CD4-positive, CD25-positive, alpha-beta regulatory T cell (primary cell): ENCODE measurements at places on chromosomes 12 and 14.

DNA sequence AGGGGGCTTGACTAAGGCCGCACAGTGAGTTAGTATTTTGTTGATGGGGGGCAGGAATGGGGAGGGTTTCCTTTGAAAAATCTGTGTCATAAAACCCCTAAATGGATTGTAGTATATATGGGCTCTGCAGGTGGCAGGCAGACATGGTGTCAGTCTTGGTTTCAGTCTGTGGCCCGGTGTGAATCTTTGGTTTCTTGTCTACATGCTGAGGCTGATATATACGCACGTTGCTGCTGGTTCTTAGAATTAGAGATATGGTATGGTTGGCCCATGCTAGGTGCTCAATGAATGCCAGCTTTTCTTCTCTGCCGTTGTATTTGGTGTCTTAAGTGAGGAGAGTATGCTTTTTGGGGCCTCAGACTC, 73.1 kb downstream of the TSPAN9 start:
- no peak for DNase-seq

- no peak for DNase-seq
Measured at GRCh38 chr14:63897721-63898163, 44.9 kb downstream of the SYNE2 start.

GRCh38 chr14:24312736-24313507, 1.6 kb downstream of the LTB4R start:
- DNase-seq = peak; percentile 70

GRCh38 chr14:88130057-88130432, 125.1 kb downstream of the GPR65 start:
- peak; percentile 6 for DNase-seq

DNA sequence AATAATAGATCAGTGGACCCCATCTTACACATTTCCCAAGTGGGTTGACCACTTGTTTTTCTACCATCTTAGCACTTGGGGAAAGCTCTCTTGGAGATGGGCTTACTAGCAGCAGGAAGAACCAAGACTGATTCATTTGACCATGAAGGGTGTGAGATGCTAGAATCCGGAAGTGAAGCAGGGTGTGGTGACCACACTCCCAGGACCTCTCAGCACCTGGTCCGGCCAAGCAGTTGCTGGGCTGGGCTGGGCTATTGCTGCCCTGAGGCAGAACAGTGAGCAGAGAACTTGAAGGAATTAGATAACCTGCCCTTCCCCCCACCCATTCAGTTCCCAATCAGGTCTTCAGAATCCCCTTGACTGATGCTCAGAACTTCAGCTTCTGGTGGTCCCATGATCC, 24.4 kb downstream of the ADCY6 start:
- DNase-seq = no peak

DNA sequence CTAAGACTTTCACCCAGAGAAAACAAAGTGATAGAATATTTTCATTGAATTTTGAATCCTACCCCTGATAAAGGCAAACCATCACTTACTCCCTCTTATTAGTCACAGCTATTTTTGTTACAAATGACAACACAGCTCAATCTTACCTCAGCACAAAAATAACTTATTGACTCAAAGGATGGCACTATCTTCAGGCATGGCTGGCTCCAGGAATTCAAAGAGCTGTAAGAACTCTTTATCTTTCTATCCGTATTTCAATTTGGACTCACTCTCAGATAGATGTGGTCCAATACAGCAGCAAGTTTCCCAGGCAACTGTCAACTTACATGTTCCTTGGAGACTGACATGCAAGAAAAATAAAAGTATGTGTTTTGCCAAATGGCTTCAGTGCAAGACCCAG, 709.4 kb upstream of the MDGA2 start:
- DNase-seq = no peak

- no peak for DNase-seq
Measured at GRCh38 chr12:95253386-95253785, 35.8 kb downstream of the VEZT start.

- no peak for DNase-seq
Measured at GRCh38 chr14:80425686-80426085, 214.4 kb upstream of the DIO2 start.

GRCh38 chr12:47574252-47575021, 131.4 kb downstream of the RPAP3 start:
- DNase-seq = peak; percentile 24

- DNase-seq = no peak
Measured at GRCh38 chr12:131282292-131283080, 328.8 kb downstream of the ADGRD1 start.

- DNase-seq = no peak
Measured at GRCh38 chr14:20278414-20278813, 27.3 kb downstream of the TTC5 start.

DNA sequence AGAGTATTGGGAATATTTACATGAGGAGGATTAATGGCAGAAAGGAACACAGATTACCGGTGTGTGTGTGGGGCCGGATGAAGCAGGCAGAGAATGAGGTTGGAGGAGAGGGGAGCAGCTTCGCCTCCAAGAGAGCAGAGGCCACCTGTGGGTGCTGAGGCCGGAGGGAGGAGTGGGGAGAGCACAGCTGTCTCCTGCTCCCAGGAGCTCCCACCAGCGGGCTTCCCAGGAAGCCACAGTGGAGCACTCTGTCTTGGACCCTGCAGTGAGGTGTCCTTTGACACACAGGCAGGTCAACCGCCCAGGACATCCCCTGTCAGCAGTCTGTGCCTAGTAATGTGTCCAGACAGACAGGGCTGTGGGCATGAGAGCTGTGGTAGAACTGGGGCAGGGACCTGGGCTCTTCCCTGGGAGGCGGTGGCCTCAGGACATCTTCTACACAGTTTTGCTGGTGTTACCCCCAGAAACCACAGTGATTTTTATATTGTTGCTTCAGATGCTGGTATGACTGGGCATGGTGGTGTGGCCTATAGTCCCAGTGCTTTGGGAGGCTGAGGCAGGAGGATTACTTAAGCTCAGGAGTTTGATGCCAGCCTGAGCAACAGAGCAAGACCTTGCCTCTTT, 18.5 kb upstream of the AMN start:
- no peak for DNase-seq

DNA sequence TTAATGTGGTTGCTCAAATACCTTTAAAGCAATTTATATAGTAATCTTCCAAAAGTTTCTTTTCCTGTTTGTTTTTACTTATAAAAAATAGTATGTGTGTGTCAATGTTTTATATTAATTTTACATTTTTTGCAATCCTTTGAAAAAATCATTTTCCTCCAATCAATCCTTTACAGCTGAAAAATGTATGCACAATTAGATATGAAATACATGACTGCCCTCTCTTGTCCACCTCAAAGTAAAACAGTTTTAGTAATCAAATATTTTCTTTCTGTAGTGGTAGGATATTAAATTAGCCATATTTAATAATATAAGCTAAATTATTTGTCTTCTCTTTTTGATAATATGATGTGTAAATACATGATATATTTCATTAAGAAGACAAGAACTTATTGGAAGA, 269.9 kb downstream of the ADAMTS20 start:
- no peak for DNase-seq

- DNase-seq = no peak
Measured at GRCh38 chr14:60713513-60713912, 10.6 kb downstream of the SIX4 start.

- no peak for DNase-seq
Measured at GRCh38 chr12:67431411-67432020, 162.4 kb downstream of the CAND1 start.

- DNase-seq = no peak
Measured at GRCh38 chr12:62934239-62934798, 631 bp downstream of the PPM1H start.

DNA sequence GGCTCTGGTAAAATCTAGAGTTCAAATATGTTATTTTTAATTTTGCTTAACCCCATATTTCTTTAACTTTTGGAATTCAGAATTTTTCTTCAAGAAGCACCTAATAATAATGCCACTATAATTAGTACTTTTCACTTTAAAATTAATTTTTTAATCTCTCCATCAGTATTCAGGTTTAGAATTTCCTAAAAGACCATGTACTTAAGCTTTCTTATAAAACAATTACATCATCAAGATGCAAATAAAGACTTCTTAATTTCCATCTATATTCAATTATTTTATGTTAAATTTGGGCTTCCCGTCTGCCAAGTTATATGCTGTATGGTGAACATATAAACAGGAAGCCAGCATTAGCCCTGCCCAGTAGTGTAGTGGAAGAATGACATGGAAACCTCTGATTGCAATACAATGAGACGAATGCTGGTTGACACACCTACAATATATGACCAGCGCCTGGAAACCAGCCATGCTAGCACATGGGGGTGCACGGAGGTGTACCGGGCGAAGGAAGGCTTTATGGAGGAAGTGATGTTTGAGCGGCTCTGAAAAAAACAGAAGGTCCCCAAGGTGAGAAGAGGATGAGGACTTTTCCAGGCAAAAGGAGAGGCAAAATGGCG, 82.2 kb downstream of the LLPH start:
- DNase-seq = no peak

DNA sequence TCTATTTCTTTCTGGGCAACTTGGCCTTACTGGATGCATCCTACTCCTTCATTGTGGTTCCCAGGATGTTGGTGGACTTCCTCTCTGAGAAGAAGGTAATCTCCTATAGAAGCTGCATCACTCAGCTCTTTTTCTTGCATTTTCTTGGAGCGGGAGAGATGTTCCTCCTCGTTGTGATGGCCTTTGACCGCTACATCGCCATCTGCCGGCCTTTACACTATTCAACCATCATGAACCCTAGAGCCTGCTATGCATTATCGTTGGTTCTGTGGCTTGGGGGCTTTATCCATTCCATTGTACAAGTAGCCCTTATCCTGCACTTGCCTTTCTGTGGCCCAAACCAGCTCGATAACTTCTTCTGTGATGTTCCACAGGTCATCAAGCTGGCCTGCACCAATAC, 5.3 kb downstream of the OR4N5 start:
- no peak for DNase-seq

DNA sequence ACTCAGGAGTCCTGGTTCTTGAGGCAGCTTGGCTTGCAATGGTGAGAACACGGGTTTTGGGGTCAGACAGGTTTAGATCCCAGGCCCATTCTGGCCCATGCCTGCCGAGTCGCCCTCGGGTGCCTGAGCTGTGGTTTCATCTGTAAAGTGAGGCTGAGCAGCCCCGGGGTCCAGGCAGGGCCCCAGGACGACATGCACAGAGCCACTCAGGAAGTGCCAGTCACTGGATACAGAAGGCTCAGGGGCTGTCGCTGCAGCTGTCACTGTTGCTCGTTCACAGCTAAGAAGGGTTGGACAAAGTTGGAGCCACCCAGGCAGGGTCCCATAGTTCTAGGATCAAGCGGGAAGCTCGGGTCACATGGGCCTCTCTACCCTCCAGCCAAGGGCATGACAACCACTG, 403.1 kb downstream of the BCL11B start:
- no peak for DNase-seq

DNA sequence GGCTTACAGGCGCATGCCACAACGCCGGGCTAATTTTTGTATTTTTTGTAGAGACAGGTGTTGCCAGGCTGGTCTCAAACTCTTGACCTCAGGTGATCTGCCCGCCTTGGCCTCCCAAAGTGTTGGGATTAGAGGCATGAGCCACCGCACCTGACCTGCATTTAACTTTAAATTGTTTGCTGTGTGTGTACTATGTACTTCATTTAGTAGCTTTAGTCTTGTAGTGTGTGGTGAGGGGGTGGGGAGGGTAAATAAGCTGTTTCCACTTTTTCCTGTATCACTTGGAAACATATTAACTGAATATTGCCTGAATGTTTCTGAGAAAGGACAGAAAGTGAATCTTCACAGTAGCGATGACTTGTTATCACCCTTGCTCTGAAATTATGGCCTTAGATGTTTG, 8.5 kb downstream of the DLST start:
- no peak for DNase-seq

DNA sequence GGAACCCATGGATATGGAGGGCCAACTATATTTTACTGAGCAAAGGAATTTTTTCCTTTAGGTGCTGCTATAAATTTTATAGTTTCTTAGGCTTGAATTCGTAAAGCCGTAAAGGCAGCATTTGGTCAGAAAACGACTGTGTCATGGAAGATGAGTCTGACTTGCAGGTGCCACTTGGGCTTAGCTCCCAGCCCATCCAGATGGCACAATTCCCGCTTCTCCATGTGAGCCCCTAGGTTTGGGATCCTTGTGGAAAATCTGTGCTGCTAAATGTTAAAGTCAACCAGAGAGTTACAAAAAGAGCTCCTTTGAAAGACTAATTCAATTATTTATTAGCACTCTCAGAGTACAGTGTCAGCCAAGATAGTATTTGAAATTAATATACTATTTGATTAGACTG, 120.1 kb upstream of the NPAS3 start:
- DNase-seq = no peak

DNA sequence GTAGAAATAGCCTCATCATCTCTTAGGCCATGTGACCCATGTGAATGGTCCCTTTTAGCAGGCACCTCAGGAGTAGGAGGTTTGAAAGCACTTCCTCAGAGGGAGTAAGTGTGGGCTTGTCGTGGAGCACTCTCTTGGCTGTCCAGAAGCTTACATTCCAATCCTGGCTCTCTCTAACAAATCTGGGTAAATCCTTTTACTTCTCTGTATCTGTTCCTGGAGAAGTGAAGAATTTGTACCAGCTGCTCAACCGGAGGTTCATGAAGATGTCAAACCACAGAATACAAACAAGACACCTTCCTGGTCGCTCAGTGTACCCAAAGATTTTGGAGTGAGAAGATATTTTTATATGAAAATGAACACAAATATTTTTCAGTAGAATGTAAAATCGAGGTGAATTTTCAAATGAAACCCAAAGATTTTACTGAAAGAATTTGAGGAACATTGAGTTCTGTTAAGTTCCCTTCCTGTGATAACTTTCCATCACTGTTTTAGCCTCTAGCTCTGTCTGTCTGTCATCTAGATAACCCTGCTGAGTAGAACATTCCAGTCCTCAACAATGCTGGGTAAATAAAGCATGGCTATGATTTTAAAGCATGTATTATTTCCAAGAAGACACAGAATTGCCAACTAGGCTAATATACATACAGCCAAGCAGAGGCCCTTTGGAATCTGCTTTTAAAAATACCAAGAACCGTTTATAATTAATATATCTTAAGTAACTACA, 263.9 kb upstream of the RGS6 start:
- no peak for DNase-seq

DNA sequence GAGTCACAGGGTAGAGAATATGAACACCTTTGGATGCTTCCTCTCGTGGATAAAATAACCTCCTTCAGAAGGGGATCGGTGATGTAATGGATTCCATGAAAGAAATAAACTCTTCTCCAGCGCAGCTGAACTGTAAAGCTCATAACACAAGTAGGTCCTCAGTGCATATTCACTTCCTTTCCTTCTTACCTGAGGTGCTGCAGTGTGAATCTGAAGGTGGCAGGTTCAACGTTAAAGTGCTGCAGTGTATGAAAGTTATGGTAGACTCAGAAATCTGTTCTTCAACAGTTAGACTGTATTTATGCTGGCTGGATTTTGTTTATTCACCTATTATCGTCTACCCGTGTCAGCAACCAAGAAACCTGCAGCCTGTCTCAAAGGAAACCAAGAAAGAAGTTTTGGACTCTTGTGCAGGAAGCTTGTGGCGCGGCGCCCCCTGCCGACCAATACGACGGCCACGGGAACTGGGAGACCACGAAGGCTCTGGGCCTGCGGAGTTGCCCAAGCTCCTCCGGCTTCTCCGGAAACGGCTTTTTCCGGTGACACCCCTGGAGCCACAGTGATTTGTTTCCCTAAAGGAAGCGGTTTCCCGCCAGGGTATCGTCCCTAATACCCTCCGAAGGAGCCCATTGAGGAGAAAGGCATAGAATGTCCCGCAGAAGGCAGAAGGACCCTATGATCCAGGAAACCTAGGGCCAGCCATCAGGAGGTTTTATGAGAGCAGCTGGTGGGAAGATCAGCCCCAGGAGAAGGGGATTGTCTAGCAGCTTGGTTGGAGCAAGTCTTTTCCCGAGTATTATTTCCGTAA, 17.6 kb upstream of the RNASE3 start:
- peak; percentile 83 for DNase-seq
